Inflammatory macrophage (primary cell): ENCODE measurements at places on chromosomes 3 and 15.

DNA sequence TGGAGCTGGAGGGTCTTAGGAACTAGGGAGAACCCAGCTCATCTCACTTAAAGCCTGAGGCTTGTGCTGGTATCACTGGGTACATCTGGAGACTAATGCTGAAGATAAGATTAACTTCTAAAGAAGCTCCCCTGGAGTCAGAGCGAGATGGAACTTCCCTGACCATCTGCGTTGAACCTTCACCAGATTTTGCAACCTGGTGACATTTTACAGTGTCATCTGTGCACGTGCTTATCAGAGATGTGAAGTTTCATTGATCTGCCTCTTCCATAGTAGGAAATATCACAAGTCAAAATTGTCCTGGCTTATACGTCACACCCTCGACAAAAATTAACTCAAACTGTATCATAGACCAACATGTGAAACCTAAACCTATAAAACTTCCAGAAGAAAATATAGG lies 395.5 kb downstream of the SHQ1 start:
- DNase-seq: no peak

GRCh38 chr15:67082007-67082536 lies 16.7 kb downstream of the SMAD3 start:
- no peak for DNase-seq

DNA sequence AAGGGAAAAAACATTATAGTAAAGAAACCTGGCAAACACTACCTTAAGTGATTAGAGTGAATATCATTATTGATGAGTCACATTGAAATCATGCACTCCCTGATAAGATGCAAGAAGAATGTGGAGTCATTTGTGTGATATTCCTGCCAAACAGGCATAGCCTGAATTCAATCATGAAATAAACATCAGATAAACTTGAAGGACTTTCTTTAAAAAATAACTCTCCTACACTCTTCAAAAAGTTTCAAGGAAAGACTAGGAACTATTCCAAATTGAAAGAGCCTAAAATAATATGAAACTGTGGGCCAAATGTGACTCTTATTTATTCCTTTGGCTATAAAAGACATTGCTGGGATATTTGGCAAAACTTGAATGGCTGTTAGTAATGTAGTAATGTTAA lies 625.7 kb upstream of the LMCD1 start:
- no peak for DNase-seq

GRCh38 chr3:25817107-25817506 lies 27.2 kb downstream of the OXSM start:
- DNase-seq: no peak

DNA sequence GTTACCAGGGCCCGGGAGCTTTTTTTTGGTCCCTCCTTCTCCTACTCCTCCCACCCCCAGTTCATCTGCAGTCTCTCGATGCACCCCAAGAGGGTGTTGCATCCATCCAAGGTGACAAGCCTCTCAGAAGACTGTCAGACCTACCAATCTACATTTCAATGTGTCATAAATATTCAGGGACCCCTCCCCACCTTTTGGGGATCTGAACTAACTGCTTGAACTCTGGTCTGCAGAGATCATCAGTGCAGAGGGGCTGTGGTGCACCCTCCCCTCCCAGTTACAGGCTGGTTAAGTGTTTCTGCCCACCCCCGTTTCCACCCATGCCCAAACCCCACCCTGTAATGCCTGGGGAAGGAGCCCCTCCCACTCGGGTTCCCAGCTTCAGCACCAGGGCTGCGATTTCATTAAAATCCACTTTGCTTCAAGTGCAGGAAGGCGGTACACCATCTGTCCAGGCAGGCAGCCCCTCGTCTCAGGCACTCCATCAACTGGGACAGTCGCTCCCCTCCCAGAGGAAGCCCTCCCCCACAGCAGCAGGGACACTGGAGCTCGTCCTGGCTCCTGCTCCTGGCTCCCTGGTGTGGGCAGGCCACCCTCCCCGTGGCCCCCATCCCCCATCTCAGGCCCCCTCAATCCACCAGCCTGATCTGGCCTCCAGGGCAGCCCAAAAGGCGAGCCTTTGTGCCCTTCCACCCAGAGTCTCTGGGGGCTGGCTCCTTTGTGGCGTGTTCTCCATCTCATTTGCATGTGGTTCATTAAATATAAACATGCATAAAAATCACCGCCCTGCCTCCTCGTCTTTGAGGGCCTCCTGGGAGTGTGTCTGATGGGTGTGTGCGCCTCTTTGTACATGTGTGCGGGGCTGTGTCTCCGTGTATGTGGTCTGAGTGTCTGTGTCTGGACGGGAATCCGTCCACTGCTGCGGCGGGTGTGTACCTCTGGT lies 32.3 kb downstream of the RNU5B-1 start:
- DNase-seq: no peak

DNA sequence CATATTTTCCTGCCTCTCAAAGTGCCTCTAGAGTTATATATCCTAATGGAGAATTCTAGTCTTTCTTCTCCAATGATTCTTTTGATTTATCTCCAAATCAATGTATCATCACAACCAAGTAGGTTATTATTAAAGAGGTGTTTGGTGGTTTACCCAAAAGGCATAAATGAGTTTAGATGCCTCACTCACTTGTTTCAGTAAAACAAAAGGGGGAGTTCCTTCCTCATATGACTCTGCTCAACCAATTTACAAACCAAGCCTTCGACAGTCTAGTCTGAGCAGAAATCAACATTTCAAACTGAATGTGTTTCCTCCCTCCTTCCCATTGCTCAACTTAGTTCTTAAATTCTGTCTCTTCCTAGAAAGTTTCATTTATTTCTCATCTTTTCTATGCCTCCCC lies 116.5 kb downstream of the TNIK start:
- no peak for DNase-seq

GRCh38 chr3:71067977-71068654 lies 515.4 kb downstream of the FOXP1 start:
- no peak for DNase-seq

DNA sequence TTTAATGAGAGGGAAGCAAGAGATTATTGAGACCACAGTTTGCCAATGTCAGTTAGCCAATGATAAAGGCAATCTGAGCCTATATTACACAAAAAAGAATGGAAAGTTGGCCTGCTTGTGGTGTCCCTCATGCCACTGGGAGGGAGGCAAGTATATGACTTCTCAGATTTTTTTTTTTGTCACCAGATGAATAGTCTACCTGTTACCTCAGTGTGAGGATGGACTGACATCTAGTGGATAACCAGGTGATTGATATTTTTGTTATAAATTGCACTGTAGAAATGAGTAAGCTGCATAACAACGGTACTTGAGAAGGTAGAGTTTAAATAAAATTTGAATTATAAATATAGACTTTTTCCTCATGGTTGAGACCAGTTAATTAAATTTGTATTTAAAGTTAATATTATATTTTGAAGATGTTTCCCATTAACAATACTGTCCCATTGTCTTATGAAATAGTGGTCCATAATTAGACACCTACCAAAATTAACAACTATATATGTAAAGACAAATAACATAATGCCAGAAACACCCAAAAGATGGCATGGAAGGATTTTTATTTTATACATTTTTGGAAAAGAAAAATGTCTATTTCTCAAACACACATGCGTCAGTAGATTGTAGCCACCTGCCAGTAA lies 237.8 kb upstream of the GADL1 start:
- DNase-seq: peak; percentile 28

DNA sequence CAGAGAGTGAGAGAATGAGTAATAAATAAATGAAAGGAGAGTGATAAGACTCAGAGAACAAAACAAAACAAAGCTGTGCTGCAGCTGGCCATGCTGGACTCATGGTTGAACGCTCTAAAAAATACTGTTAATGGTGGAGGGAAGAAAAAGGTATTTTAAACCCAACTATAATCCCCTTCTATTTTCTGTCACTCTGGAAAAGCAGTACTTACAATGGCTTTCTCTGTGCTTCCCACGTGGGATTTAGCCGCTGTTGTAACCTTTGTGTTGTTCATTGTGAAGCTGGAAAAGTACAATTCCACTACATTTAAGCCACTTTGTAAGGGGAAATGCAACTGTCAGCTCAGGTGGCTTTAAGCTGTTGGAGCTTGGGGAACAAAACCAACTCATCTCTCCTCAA lies 917.7 kb downstream of the IGSF11 start:
- DNase-seq: no peak

- peak; percentile 62 for DNase-seq
Measured at GRCh38 chr15:78992416-78993256, 47.8 kb upstream of the CTSH start.

GRCh38 chr3:152281133-152281713 lies 12.5 kb downstream of the MBNL1 start:
- DNase-seq: no peak

DNA sequence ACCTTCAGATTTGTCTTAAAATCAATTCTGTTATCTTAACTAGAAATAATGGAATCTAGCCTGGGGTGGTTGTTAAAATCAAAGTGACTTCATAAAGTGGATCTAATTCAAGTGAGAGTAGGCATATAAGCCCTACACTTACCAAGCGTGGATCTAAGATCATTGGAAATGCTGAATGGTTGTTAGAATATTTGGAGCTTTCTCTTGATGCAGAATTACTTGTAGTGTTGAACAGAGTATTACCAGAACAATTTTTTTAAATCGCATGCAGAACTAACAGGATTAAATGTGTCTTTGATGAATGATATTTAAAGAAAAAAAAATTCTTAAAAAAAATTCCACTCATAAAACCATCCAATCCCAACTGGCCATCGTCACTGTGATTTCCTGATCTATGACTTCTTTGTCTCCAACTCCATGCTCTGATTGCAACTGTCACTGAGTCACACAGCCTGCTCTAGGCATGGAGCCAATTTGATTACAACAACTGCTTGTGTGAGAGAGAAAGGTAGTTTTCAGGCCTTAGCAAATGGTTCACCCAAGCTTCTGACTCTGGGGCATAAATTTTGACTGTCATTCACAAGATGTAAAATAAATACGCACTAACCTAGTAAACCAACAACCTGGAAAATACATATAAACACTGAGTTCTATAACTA lies 25.9 kb upstream of the SPRED1 start:
- peak; percentile 66 for DNase-seq

DNA sequence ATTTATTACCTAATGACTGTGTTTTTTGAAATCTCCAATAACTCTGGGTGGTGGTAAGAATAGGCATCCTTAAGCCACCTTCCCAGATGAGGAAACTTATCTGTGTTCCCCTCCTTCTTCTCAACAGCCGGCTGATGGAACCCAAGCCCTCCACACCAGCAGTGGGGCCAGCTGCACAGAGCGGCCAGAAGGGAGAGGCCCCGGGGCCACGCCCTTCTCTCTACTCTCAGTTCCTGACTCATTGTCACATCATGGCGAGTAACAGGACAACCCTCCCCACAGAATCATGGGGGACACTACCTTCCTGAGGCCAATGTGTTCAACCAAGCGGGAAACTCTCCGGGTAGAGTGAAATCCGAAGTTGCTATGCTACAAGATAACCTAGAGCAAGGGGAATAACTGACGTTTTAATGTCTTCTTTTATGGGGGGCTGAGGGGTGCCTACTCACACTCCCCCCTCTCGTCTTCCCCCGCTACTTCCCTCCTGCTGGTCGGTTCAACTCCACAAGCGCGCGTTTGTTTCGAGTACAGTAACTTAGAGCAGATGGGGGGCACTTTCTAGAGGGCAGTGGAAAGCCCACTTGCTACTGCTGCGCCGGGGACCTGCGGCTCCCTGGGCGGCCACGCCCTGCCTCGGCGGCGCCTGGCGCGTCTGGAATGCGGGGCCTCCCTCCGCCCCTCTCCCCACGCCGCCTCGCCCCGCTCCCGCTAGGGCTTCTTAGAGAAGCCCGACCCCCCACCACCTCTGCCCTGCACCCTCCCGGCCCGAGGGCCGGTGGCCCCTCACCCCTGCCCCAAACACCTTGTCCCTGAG lies 621 bp downstream of the ANXA2 start:
- DNase-seq: peak; percentile 88

DNA sequence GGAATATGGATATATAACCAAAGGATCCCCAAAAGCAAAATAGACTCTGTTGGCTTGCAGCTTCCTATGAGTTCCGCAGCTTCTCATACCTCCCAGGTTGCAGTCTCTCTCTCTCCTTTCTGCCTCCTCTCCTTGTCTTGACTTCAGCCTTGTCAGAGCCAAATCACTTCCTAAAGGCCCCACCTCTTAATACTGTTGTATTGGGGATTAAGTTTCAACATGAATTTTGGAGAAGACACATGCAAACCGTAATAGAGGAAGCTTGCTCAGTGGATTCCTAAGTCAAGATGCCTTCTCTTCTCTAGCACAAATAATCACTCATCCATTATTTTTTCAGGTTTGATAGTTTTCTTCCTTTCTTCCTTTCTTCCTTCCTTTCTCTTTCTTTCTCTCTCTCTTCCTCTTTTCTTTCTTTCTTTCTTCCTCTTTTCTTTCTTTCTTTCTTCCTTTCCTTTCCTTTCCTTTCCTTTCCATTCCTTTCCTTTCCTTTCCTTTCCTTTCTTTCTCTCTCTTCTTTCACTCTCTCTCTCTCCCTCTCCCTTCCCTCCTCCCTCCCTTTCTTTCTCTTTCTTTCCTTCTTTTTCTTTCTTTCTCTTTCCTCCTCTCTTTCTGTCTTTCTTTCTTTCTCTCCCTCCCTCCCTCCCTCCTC lies 411.3 kb upstream of the TPM1 start:
- no peak for DNase-seq

- no peak for DNase-seq
Measured at GRCh38 chr3:70824078-70824477, 511.6 kb upstream of the MDFIC2 start.

DNA sequence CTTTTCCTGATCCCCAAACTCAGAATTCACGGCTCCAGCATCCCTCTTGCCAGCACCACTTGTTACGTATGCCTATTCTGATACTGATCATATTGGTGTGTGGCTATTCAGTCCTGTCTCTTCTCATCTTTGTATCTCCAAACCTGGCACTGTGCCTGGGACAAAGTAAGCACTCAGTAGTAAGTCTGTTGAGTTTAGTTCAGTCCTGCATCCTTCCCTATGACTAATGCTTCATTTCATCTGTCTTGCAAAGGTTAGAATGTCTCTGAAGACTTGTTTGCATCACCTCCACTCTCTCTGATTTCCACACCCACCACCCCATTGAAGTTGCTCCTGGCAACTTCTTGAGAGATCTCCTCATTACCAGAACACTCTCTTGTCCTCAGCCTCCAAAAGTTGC lies 80.3 kb downstream of the HMG20A start:
- no peak for DNase-seq

- no peak for DNase-seq
Measured at GRCh38 chr3:186882150-186882524, 39.6 kb downstream of the ADIPOQ start.

GRCh38 chr15:86840996-86841395 lies 761.3 kb downstream of the AGBL1 start:
- DNase-seq: no peak

DNA sequence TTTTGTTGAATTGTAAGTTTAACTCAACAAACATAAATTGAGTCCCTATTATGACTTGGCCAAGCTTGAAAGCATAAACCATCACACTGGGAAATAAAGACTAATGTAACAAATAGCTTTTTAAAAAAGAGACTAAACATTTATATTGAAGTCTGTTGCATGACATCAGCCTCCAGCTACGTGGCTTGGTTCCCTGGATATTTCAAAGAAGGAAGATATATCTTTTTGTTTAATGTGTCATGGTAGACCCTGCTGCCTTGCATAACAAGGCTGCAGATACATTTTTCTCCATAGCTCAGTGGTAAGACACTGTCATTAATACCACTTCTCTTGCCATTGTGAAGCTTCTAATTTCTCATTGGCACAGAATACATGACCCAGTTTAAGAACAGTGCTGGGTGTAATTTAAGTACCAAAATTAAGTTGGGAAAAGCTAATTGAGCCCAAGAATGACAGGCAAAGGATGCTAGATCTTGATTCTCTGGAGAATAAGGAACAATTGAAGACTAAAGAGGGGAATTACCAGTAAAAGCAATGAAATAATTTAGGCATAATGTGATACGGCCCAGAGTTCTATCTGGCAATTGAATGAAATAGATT lies 14.0 kb downstream of the RCN2 start:
- no peak for DNase-seq

- no peak for DNase-seq
Measured at GRCh38 chr3:171591070-171591469, 130.9 kb upstream of the TNIK start.
